ENCODE measurements at places on chromosomes 11 and 22.

- no peak for DNase-seq
Measured at GRCh38 chr11:88482871-88483301, 145.3 kb upstream of the CTSC start.

DNA sequence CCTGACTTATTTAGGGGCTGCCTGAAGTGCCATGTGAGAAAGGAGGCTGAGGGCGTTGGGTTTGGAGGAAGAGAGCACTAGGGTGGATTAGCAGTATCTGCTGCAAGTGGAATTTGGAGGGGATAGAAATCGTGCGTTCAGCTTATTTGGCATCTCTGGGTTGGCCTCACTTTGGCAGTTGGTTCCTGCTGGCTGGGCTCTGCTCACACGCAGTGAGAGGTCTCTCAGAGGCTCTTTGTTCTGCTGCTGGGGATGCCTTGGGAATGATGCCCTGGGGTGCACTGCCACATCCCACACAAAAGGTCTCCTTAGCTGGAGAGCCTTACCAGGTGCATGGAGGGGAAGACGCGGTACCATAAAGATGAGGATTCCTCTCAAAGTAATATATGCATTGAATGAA is 17.7 kb upstream of the MICAL2 start:
- DNase-seq, result no peak

GRCh38 chr11:67648140-67648795 is 2.3 kb downstream of the ACY3 start:
- DNase-seq, result no peak

DNA sequence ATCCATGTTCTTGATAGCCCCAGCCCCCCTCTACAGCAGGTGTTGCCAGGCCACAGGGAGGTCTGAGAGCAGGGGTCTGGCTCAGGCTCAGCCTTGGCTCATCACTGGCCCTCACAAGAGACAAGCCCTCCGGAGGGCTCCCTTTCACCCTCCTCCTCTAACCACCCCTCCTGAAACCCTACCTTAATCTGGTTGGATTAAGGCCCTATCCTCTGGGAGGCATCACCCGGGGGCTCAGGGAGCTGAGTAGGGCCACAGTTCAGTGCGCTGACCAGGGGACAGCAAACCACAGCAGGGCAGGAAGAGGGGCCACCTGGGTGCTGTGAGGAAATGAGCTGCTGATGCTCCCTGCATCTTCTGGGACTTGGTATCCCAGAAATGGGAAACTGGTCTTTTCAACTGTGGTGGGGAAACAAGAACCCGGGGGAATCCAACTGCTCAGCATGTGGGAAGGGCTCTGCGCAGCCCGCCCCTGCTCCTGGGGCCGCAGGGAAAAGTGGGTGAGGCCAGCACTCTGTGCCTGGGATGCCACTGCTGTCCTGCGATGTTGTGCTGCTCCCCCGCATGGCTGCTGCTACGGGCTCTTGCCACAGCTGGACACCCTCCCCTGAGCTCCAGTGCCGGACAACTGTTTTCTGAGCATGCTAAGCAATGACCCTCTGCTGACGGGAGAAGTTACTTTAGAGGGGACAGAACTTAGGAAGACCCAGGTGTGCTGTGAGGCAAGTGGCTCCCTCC is 17.5 kb downstream of the ADORA2A start:
- no peak for DNase-seq

- DNase-seq, result no peak
Measured at GRCh38 chr11:76315182-76315853, 65.6 kb downstream of the THAP12 start.

DNA sequence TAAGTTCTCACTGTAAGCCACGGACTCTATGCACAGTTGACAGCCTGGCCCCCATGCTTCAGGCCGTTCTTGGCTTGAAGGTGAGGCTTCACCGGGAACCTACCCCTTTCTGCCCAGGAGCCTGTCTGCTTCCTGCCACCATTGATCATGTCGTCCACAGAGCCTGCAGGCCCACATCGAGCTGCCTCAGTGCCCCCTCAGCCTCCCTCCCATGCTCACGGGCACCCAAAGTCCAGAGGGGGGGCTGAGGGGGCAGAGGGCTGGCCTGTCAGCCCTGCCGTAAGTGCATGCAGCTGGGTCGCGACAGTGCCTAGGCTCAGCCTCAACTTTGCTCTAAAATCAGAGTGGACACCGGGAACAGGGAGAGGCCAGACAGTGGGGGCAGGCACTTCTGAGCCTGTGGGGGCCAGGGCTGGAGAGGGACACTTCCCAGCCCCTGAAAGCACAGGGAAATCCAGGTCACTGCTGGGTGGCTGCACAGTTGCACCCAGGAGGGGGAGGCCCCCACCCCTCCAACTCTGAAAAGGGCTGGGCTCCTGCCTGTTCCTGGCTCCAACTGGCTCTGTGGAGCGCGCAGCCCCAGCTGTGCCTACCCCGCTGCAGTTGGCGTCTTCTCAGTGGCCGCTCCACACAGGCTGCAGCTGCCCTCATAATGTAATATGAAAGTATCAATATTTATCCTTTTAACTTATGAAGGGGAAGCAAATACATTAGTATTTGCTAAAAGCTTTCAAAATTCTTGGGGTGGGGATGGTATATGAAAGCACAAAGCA is 598.6 kb downstream of the DLG2 start:
- no peak for DNase-seq

All from GM03348 (cell line).